Natural killer cell (primary cell): ENCODE measurements at places on chromosomes 2 and 18. TPM values are rescaled to one million over a fixed set of nuclear protein-coding genes. Genes with fewer than 3 reads are reported as not detected.

Gene CCDC74A
- 1.4 TPM for total RNA-seq

Gene ITGA4
- total RNA-seq, result 189 TPM

Gene SLC9A4
- total RNA-seq, result 0.38 TPM

DNA sequence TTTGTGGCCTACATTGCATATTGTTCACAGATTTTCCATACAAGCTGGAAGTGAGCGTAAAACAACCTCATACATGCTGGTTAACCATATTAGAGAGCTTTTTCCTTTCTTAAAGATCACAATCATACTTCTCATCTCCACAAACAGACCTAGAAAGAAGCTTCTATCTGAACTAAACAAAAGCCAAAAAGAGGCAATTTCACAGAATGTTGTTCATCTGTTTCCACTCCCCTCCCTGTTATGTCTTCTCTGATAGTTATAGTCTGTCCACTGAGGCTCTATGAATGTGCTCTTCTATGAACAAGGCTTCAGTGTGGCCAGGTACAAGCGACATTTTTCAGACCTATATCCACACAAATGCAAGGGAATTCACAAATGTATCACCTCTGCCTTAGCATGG lies 63.4 kb downstream of the LDAH start:
- DNase-seq, result no peak
- H3K4me3 ChIP-seq, result no peak overlapping the region
- no peaks in the 10 kb centered on the region for H3K36me3 ChIP-seq
- H3K4me1 ChIP-seq, result no peaks in the 10 kb centered on the region
- no peaks in the 10 kb centered on the region for H3K27me3 ChIP-seq

Gene MRPL44
- 35.1 TPM for total RNA-seq

Gene FHL2
- 0.84 TPM for total RNA-seq

GRCh38 chr2:152523091-152523490 lies 188.1 kb downstream of the FMNL2 start:
- no peak for DNase-seq
- no peak overlapping the region for H3K4me3 ChIP-seq
- H3K27ac ChIP-seq, result no peak overlapping the region
- H3K36me3 ChIP-seq, result no peaks in the 10 kb centered on the region
- no peaks in the 10 kb centered on the region for H3K27me3 ChIP-seq
- H3K4me1 ChIP-seq, result no peaks in the 10 kb centered on the region

- no peak overlapping the region for H3K27ac ChIP-seq
- H3K4me3 ChIP-seq, result no peak overlapping the region
- no peaks in the 10 kb centered on the region for H3K27me3 ChIP-seq
- no peak for DNase-seq
- peaks cover 3% of the 10 kb centered on the region for H3K36me3 ChIP-seq
- no peaks in the 10 kb centered on the region for H3K4me1 ChIP-seq
These were observed 70.6 kb downstream of the GDF7 start for GRCh38 chr2:20737505-20737904.

DNA sequence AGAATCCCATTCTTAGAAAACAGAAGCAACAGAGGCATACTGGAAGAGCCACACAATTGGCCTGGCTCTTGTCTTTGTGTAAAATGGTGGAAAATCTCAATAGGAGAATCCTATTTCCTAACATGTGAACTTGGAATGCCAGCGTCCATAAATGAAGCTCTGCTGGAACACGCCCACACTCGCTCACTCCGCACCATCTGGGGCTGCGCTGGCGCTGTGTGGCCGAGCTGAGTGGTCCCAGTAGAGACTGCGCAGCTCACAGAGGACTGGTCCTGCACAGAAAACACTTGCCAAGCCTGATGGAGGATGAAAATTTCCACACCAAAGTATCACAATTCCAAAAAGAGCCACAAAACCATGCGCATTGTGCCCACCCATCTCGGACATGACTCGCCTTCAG lies 56.2 kb downstream of the PXDN start:
- no peaks in the 10 kb centered on the region for H3K36me3 ChIP-seq
- no peak overlapping the region for H3K4me3 ChIP-seq
- DNase-seq, result no peak
- H3K27me3 ChIP-seq, result no peaks in the 10 kb centered on the region
- no peaks in the 10 kb centered on the region for H3K4me1 ChIP-seq
- H3K27ac ChIP-seq, result no peak overlapping the region

DNA sequence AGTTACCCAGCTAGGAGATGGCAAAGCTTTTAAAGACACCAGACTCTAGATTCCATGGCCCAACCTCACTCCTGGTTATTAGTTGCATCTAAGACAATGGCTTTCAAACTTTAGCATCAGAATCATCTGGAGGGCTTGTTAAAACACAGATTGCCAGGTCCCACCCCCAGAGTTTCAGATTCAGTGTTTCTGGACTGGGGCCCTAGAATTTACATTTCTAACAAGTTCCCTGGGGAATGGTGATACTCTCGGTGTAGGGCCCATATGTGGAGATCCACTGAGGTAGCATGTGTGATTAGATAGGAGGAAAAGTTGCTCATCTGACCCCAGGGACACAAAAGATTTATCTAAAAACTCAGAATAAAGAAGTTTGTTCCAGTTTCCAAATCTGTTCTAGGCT lies 14.5 kb upstream of the TTR start:
- H3K4me3 ChIP-seq, result no peak overlapping the region
- H3K36me3 ChIP-seq, result no peaks in the 10 kb centered on the region
- no peaks in the 10 kb centered on the region for H3K4me1 ChIP-seq
- H3K27ac ChIP-seq, result no peak overlapping the region
- no peak for DNase-seq

Gene PDE11A
- total RNA-seq, result not detected

GRCh38 chr2:240250985-240251847 lies 110.8 kb upstream of the OTOS start:
- DNase-seq, result no peak
- H3K4me3 ChIP-seq, result no peak overlapping the region
- H3K4me1 ChIP-seq, result peaks cover 4% of the 10 kb centered on the region
- no peak overlapping the region for H3K27ac ChIP-seq
- no peaks in the 10 kb centered on the region for H3K27me3 ChIP-seq

GRCh38 chr2:192416060-192416459 lies 221.3 kb upstream of the TMEFF2 start:
- no peaks in the 10 kb centered on the region for H3K27me3 ChIP-seq
- no peak for DNase-seq
- H3K27ac ChIP-seq, result no peak overlapping the region
- no peak overlapping the region for H3K4me3 ChIP-seq
- no peaks in the 10 kb centered on the region for H3K36me3 ChIP-seq
- no peaks in the 10 kb centered on the region for H3K4me1 ChIP-seq

GRCh38 chr2:180307096-180307495 lies 300.0 kb upstream of the CWC22 start:
- no peaks in the 10 kb centered on the region for H3K4me1 ChIP-seq
- H3K4me3 ChIP-seq, result no peak overlapping the region
- H3K27ac ChIP-seq, result no peak overlapping the region
- H3K36me3 ChIP-seq, result no peaks in the 10 kb centered on the region

- H3K27me3 ChIP-seq, result no peaks in the 10 kb centered on the region
- H3K27ac ChIP-seq, result no peak overlapping the region
These were observed 3.4 kb upstream of the ANKRD12 start for GRCh38 chr18:9133225-9133624.

Gene PROM2
- total RNA-seq, result 0.64 TPM

DNA sequence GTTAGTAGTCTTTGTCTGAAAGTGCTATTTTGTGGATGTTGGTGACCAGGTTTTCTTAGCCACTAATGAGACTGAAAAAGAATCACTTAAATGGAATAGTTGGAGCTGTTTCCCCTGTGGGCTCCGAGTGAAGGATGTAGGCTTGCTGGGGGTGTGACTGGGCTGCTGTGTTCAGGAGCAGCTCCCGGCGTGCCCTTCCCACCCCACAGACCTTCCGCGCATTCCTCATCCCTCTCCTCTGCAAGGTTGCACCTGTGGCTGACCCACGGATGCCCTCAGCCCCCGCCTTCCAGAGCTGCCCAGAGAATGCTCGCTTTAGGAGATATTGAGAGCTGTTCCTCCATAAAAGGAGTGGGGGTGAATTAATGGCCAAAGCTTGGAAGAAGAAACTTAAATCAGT lies 174.3 kb downstream of the LDLRAD4 start:
- no peaks in the 10 kb centered on the region for H3K27me3 ChIP-seq
- no peak overlapping the region for H3K4me3 ChIP-seq

DNA sequence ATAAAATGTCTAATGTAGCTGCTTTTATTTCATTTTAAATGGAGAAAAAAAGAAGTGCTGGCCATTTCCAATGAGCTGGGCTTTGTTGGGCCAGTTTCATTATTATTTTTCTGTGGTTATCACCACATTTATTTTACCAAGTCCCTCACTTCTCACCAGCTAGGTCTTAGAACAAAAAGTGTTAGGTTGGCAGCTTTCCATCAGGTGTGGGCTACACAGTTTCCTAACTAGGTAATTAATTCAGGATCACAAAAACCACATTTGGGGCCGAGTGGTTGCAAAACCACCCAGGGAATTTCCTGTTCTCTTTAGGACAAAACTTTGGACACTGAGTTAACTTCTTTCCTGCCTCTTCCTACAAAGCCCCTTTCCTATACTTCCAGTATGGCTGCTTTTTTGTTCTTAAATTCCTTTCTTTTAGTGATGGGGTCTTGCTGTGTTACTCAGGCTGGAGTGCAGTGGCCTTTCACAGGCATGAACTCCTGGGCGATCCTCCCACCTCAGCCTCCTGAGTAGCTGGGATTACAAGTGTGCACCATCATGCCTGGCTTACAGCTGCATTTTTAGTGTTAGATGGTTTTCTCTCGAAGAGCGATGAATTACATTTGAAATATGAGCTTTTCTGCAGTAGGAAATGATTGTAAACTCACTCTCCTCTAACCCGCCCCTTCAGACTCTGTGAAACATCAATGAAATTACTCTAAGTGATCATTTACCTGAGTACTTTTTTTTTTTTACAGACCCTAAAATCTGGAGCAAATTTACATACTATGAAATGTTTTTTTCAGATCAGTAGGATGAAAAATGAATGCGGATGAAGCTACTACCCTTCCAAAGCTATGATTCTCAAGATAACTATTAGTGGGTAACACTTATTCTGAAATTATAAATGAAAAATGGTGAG lies 2.6 kb upstream of the ZFP36L2 start:
- no peaks in the 10 kb centered on the region for H3K27me3 ChIP-seq
- H3K4me3 ChIP-seq, result no peak overlapping the region
- H3K4me1 ChIP-seq, result peaks cover 37% of the 10 kb centered on the region
- H3K27ac ChIP-seq, result peak overlapping the region; percentile 86
- H3K36me3 ChIP-seq, result peaks cover 18% of the 10 kb centered on the region
- DNase-seq, result peak; percentile 76

Gene AQP12A
- total RNA-seq, result not detected

GRCh38 chr18:44723411-44723810 lies 42.7 kb downstream of the SETBP1 start:
- peak; percentile 28 for DNase-seq
- H3K4me3 ChIP-seq, result no peak overlapping the region
- H3K27ac ChIP-seq, result no peak overlapping the region
- peaks cover 38% of the 10 kb centered on the region for H3K4me1 ChIP-seq
- no peaks in the 10 kb centered on the region for H3K36me3 ChIP-seq

GRCh38 chr2:108069515-108070310 lies 83.4 kb downstream of the SLC5A7 start:
- no peak overlapping the region for H3K27ac ChIP-seq
- H3K4me1 ChIP-seq, result no peaks in the 10 kb centered on the region
- no peak overlapping the region for H3K4me3 ChIP-seq
- no peaks in the 10 kb centered on the region for H3K27me3 ChIP-seq
- no peaks in the 10 kb centered on the region for H3K36me3 ChIP-seq

Gene PRSS56
- total RNA-seq, result not detected

- H3K4me3 ChIP-seq, result no peak overlapping the region
- DNase-seq, result no peak
- H3K36me3 ChIP-seq, result no peaks in the 10 kb centered on the region
- peaks cover 9% of the 10 kb centered on the region for H3K4me1 ChIP-seq
- H3K27me3 ChIP-seq, result no peaks in the 10 kb centered on the region
These were observed 2.1 kb upstream of the SMCHD1 start for GRCh38 chr18:2653467-2653866.

Gene OTOS
- total RNA-seq, result not detected

Gene GAL3ST2
- not detected for total RNA-seq

- no peaks in the 10 kb centered on the region for H3K36me3 ChIP-seq
- DNase-seq, result no peak
- no peak overlapping the region for H3K4me3 ChIP-seq
These were observed 122.5 kb downstream of the PRPF40A start for GRCh38 chr2:152594792-152595191.

DNA sequence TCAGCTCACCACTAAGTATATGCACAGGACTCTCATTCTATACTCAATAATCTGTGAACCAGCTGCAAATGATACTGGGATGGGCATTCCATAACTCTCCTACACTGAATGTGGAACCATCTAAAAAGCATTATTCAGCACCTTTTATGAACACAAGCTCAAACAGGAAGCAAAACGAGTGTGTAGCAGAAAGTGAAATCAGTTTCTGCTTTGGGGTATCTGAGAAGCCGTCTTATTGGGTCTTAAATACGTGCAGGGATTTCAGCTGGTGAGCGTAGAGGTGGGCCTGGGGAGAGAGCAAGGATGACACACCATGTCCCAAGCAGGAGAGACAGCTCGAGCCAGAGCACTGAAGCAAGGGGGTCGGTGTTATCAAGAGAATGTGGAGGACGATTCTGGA lies 120.0 kb upstream of the TTN start:
- no peaks in the 10 kb centered on the region for H3K4me1 ChIP-seq
- H3K4me3 ChIP-seq, result no peak overlapping the region

GRCh38 chr18:3603421-3604234 lies 153.7 kb downstream of the TGIF1 start:
- H3K4me1 ChIP-seq, result peaks cover 34% of the 10 kb centered on the region
- H3K27ac ChIP-seq, result peak overlapping the region; percentile 89
- H3K36me3 ChIP-seq, result no peaks in the 10 kb centered on the region
